Activated naive CD8-positive, alpha-beta T cell treated with anti-CD3 and anti-CD28 coated beads, Interleukin-2, amount 10 ng/mL, durations not matched to agents 7 days and 5 days (primary cell): ENCODE measurements at places on chromosomes 3 and 15. TPM values are rescaled to one million over a fixed set of nuclear protein-coding genes. Genes with fewer than 3 reads are reported as not detected.

- DNase-seq = no peak
- H3K36me3 ChIP-seq = no peaks in the 10 kb centered on the region
- H3K4me3 ChIP-seq = no peak overlapping the region
- H3K4me1 ChIP-seq = no peaks in the 10 kb centered on the region
These were observed 251.0 kb downstream of the KCNH8 start for GRCh38 chr3:19399356-19399755.

GRCh38 chr3:151635905-151636304 lies 97.8 kb upstream of the AADACL2 start:
- H3K4me3 ChIP-seq = no peak overlapping the region
- no peaks in the 10 kb centered on the region for H3K36me3 ChIP-seq
- peaks cover 9% of the 10 kb centered on the region for H3K27me3 ChIP-seq
- no peaks in the 10 kb centered on the region for H3K4me1 ChIP-seq
- DNase-seq = no peak
- no peak overlapping the region for H3K27ac ChIP-seq

Gene PLSCR2
- not detected for total RNA-seq

Gene SI
- not detected for total RNA-seq

Gene PEX5L
- not detected for total RNA-seq

Gene PIF1
- total RNA-seq = 49.7 TPM
